ENCODE measurements at places on chromosomes 2 and 18.

DNA sequence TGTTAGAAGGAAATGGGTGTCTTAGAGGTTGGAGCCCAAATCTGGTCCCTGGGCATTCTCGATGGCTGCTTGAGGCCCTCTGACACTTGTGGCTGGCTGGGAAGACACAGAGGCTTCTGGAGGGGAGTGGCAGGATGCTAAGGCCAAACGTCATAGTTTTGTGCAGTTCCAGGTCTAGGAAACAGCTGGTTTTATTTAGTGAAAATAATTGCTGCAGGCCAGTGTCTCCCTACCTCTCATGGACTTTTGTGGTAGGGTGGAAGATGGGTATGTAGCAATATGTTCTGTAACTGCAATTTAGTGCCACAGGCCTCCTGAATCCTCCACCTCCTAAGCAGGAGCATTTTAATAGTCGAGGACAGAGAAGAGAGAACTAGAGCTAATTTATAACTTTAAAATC lies 32.2 kb upstream of the SPRED2 start:
- DNase-seq = no peak

DNA sequence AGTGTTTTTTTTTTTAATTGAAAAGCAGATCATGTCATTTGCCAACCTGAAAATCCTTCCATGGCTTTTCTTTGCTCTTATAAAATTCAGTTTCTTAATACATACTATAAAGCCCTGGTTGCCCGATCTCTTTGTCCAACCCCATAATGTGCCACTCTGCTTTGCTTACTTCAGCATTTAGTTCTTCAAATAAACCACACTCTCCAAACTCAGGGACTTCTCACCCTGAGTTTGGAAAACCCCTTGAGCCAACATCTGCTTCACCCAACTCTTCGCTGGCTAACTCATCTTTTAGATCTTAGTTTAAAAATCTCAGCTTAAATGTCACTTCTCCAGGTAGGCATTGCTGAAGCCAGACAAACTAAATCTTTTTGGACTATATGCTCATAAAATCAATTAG lies 1.3 kb upstream of the STAT1 start:
- DNase-seq = peak; percentile 31

- DNase-seq = no peak
These were observed 1988.8 kb upstream of the PIK3C3 start for GRCh38 chr18:39966275-39966674.

- DNase-seq = no peak
These were observed 1133.6 kb upstream of the ZEB2 start for GRCh38 chr2:145653553-145653952.

GRCh38 chr2:232894251-232894650 lies 24.2 kb downstream of the SNORC start:
- DNase-seq = no peak

DNA sequence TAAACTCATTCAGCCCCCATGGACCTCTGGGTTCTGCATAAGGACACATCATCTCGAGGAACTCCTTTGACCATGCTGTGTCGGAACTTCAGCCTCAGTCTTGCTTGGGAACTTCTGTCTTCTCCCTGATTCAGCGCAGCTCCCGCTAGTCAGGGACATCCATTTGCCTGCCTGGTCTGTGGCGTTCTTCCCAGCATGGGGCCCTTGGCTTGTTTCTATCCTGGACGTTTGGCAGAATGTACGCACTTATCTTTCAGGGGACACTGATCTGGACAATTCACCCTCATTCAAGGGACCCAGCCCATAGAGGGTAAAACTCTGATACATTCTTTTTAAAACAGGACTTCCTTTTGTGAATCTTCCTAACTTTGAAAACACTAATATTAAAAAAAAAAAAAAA lies 75.8 kb upstream of the WIPF1 start:
- no peak for DNase-seq

DNA sequence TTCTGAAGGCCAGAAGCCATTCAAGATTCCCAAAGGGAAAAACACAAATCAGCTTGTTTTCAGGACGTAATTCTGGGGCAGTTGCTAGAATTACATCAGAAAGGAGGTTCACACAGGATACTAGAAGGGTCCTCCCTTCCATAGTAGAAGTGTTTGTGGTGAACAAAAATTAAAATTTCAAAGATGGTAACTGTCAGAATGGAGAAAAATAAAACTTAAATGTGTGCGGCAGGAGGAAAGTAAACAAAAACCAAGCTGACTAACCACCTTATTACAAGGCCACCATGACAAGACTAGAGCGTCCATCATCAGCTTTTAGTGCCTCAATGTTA lies 9.7 kb upstream of the TPRKB start:
- no peak for DNase-seq

- DNase-seq = no peak
These were observed 138.2 kb downstream of the HDAC4 start for GRCh38 chr2:239262484-239263230.

DNA sequence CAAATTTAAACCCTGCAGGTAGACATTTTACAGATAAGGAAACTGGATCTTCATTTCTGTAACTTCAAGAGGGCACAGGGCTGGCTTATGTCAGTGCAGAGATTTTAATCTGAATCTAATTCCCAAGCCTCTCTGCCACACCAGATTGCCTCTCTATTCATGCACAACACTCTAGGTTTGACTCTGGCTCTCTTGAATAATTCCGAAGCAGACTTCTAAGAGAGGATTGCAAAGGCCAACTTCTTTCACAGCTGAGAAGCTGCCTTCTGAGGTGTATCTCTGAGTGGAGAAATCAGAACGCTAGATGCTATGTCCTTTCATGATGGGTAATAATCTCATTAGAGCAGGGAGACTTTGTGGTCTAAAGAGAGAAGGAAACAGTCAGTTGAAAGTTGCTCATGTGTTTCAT lies 20.1 kb upstream of the MGAT5 start:
- DNase-seq = no peak

DNA sequence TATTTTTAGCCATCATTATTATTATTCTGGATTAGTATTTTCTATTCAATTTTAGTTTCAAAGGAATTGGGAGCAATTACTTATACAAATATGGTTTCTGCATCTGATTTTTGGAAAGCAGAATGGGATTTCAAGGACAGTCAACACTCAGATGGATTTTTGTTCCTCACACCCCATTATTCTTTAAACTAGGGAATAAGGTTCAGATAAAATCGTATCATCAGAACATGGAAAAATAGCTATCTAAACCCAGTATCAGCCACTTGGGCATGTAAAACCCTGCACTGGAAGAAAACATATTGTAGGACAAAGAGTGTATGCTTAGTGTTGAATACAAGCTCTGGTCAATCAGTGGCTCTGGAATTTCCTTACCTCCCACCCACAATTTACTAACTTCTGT lies 452.5 kb downstream of the ZNF516 start:
- no peak for DNase-seq

- DNase-seq = no peak
These were observed 9.6 kb downstream of the IMMT start for GRCh38 chr2:86185517-86186212.

- no peak for DNase-seq
These were observed 4.1 kb downstream of the NEMP2 start for GRCh38 chr2:190530248-190530900.

GRCh38 chr2:239762106-239762505 lies 263.0 kb downstream of the NDUFA10 start:
- no peak for DNase-seq

GRCh38 chr18:40473221-40474029 lies 1481.6 kb upstream of the PIK3C3 start:
- no peak for DNase-seq

DNA sequence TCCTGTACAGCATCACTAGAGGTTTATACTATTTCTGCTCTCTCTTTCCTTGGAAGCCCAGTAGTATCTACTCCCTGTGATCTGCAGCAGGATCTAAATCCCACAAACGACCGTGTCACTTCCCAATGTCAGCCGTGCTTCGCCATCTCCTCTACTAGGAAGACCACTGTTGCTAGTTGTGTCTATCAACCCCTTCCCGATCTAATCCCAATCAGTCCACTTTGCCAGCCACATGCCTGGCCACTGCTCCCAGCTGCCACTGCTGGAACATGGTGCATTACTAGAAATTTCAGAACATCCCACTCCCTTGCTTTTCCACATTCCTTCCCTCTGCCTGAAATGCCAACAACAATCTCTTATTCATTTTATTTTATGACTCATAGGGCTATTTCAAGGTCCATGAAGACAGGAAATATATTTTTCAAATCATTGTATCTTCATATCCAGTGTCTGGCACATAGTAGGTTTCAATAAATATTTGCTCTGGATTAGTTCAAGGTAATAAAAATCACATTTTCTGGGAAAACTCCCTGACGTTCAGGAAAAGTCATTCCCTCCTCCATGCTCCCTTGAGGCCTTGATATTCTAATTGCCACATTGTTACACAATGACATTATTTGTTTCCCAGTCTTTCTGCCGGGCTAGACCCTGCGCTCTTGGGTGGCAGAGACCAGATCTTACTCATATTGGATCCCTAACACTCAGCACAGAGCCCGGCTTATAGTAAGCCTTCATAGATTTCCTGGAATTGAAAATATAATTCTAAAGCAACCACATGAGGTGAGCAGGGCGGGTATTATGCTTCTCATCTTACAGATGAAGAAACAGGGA lies 2.1 kb upstream of the TRIB2 start:
- no peak for DNase-seq

DNA sequence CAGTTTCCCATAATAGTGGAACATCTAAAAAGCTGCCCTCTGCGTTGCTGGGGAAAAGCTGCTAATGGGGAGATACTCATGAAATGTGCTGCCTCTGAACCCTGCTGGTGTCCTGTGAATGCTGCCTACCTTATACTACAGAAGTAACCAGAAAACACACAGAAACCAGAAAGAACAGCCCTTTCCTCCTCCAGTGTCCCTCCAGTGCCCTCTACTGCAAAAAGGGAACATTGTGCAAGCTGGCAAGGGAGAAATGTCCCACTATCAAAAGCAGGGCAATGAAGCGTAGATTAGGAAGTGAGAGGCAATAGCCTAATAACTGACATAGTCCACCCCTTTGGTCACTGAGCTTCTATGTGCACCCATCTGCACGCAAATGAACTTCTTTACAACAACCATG lies 162.7 kb upstream of the ETAA1 start:
- DNase-seq = no peak

GRCh38 chr18:10077986-10078385 lies 164.2 kb downstream of the VAPA start:
- DNase-seq = no peak

GRCh38 chr2:101230541-101231001 lies 22.1 kb upstream of the CNOT11 start:
- DNase-seq = no peak

GRCh38 chr18:22981274-22982133 lies 48.4 kb downstream of the RBBP8 start:
- DNase-seq = no peak

- DNase-seq = no peak
These were observed 103.0 kb downstream of the APOB start for GRCh38 chr2:20940856-20941255.

- DNase-seq = no peak
These were observed 11.4 kb downstream of the EPAS1 start for GRCh38 chr2:46308629-46309028.

- DNase-seq = no peak
These were observed 395.0 kb upstream of the NRP2 start for GRCh38 chr2:205287316-205287715.

Data from activated T-cell treated with anti-CD3 and anti-CD28 coated beads, Interleukin-2, amount 50 U/mL, for 72 hours (primary cell).